ENCODE measurements at places on chromosomes 5 and 9.

DNA sequence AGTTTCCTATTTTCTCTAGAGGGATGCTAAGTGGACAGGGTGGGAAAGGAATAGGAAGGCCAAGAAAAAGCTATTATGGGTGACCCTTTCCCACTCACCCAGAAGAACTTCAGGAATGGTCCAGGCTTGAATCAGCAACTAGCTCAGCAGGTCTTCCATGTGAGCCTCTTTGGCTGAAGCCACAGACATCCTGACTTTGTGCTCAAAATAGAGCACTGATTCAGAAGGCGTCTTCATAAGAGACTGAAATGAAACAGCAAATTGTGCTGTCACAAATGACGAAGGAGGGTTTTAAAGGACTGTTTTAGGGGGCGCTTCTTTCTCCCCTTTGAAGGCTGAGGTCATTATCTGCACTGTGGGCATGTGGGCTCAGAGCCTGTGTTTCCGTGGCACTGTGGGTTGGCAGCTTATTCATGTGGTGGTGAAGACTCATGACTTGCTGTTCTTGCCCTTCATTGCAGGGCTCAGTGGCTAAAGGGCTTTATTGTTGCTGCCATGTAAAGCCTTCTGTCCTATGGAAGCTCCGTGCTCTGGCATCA is 65.8 kb upstream of the NFIL3 start:
- no peak for DNase-seq

- DNase-seq, result no peak
Measured at GRCh38 chr5:40776658-40776977, 20.9 kb upstream of the TTC33 start.

GRCh38 chr9:82553654-82554366 is 509.1 kb downstream of the RASEF start:
- no peak for DNase-seq

DNA sequence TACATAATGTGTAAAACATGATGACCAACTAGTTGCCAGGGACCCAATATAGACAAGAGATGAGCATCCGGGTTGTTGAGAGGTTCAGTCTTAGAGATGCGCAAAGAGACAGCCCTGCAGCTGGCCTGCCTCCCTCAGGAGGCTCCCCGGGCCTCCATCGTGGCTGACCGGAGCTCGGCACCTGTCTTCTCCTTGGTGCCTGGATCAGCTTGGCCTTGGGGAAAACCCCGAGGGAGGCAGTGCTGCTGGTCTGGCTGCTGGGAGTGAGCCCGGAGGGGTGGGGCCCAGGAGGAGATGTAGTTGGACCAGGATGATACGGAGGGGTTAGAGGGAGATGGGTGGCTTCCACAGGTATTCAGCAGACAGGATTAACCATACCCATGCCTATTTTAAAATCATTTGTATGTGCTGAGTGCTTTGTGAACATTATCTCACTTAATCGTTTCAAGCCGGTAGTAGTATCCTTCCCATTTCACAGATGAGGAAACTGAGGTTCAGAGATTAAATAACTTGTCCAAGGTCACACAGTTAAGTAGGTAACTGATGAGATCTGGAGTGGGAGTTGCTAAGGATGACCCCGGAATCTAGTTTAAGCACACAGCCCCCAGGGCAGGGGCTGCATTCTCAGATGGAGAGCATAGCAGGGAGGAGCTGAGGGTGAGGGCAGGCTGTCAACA is 173.8 kb downstream of the COL23A1 start:
- DNase-seq, result no peak

DNA sequence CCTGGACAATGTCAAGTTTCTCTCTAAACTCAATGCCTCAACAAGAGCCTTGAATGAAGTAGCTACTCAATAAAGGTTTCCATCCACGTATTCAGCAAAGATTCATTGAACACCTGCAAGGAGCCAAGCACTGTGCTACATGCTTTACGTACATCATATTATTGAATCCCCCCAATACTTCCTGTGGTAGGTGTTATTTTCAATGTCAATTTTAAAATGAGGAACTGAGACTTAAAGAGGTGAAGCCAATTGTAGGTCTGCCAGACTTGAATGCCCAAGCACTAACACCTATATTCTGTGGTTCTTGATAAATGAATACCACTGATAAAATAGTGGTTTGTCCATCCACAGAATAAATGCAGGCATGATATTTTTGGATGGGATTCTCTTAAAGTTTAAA is 162.3 kb downstream of the DRD1 start:
- no peak for DNase-seq

GRCh38 chr9:2337131-2337530 is 284.5 kb upstream of the VLDLR start:
- DNase-seq, result no peak

DNA sequence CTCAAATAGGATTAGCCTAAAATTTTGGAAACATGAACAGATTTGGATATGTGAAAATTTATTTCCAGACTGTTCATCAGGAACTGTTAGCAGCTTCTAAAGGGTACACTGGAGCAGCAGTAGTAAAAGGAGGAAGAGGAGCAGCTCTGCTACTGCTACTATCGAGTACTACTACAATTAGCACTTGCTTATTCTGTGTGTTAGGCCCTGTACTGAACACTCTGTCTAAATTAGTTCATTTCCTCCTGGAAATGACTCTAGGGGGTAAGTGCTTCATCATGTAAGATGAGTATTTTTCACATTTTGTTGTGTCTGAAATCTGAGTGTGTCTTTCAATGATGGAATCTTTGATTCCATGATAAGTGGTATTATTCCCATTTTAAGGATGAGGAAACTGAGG is 9.8 kb downstream of the CD274 start:
- DNase-seq, result no peak

Measured in T follicular helper cell (primary cell).